Kidney tubule cell (primary cell): ENCODE measurements at places on chromosomes 13 and 19.

- DNase-seq, result no peak
Measured at GRCh38 chr19:6693681-6694080, 23.7 kb upstream of the TNFSF14 start.

GRCh38 chr19:39765091-39766076 is 13.3 kb upstream of the LEUTX start:
- DNase-seq, result peak; percentile 40

DNA sequence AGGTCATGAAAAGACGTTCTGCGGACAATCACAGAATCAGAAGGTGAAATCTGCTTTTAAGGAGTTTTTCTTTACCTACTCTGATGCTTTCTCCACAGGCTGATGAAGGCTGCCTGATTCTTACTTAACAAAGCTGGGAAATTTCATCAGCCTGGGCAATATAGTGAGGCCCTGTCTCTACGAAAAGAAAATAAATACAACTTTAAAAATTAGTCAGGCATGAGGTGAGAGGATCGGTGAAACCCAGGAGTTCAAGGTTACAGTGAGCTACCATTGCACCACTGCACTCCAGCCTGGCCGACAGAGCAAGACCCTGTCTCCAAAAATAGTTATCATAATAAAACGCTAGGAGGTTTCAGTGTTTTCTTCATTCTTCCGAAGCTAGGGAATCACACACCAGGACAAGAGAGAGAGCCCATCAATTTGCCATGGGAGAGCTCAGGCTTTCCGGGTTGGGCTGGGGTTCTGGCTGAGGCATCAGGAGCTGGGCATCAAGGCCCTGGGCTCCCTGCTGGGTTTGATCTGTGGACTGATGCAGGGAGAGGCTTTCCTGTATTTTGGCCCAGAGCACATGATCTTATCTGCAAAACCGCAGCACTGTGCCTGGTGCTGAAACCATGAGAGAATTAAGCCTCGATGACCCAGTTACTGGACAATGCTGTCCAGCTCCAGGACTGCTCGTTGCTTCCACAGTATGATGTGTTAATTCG is 25.1 kb upstream of the CEBPG start:
- DNase-seq, result no peak

DNA sequence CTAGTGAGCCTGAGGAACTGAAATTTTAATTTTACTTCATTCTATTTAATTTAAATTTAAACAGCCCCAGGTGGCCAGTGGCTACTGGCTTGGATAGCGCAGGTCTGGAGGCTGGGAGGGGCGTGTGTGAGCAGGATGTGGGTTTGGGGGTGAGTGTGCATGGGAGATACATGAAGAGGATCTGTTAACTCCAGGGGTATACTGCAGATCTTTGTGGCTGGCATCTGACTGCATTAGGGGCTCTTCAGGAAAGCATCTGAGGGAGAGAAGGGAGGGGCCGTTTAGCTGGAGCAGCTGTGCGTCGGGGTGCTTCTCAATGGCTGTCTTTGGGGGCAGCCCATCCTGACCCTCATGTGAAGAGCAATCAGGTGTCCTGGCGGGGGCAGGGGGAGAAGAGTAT is 6.8 kb downstream of the SHANK1 start:
- DNase-seq, result no peak

DNA sequence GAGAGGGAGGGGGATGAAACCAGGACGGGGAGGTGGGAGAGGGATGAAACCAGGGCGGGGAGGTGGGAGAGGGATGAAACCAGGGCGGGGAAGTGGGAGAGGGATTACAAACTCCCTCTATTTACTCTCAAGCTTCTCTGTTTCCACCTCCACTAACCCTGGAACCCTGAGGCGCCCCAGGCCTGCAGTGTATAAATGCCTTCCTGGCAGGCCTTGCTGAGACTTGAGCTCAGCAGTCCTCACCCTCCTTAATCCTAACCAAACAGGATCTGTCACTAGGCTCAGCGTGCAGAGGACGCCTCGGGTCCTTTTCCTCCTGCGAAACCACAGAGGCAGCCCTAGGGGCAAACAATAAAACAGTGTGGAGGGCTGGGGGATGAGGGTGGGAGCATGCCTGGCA is 32.1 kb upstream of the OR1M1 start:
- DNase-seq, result peak; percentile 22

DNA sequence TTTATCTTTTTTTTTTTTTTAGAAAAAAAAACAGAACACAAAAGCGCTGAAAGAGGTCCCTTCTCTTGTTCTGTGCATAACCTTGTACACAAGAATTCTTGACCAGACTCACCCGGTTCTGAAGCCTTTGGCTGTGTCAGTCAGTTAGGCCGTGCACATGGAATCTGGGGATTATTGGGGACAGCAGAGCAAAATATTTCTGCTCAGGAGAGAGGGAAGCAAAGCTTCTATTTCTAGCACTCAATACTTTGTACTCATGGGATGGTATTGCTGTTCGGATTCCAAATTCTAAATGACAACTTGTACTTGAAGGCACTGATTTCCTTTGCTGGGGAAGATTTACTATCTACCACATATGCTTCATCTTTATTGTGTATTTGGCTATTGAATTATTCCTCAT is 272.7 kb downstream of the NHLRC3 start:
- no peak for DNase-seq
